HTR-8/SVneo (cell line): ENCODE measurements at places on chromosomes 2 and 18.

GRCh38 chr2:99648178-99648844 lies 158.5 kb upstream of the REV1 start:
- DNase-seq, result no peak

DNA sequence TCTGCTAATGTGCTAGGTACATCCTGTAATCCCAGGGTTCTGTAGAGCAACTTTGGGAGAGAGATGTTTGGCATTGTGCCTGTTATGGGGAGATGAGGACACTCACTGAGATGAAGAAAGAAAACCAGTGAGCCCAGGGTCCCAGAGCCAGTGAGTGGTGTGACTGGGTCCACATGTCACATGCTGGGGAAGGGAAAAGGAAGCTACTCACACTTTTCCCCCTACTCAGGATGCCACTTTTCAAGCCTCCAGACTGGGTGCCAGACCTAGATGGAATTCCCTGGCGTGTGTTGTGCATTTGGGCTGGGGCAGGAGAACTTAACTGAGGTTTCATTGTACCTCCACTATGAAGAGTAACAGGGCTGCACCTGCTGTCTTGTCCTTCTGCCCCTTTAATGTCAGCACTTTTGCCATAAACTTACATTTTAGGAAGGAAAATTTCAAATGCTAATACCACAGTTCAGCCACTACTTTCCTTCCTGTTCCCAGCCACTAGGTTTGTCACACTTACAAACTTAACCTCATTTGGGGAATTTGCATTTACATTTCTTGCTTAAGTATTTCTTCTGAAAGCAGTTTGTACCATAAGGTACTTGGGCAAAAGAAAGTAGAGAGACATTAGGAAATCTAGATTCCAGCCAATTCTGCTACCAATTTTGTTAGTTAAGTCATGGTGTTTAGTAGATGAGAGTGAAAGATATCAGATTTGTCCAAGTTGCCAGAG lies 10.2 kb downstream of the INSIG2 start:
- no peak for DNase-seq

- no peak for DNase-seq
Observed at GRCh38 chr2:68193787-68194372, 36.2 kb downstream of the PNO1 start.

DNA sequence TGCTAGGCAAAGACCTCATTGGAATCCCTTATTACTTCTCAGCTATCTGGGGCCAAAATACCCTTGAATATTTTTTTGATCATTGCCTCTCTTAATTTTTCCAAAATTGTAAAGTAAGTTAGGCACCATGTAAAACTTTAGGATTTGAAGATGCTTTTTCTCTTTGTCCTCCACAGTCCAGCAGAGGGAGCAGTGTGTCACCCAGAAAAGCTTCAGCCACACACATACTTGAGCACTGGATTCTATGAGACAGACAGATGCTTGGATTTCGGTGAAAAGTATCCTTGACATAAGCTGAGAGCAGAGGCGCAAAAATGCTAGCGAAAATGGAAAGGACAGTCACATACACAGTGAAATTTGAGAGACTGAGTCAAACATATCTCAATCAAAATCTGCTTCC lies 74.7 kb upstream of the KCNJ3 start:
- peak; percentile 34 for DNase-seq

GRCh38 chr18:13868501-13869271 lies 44.7 kb downstream of the MC5R start:
- no peak for DNase-seq

DNA sequence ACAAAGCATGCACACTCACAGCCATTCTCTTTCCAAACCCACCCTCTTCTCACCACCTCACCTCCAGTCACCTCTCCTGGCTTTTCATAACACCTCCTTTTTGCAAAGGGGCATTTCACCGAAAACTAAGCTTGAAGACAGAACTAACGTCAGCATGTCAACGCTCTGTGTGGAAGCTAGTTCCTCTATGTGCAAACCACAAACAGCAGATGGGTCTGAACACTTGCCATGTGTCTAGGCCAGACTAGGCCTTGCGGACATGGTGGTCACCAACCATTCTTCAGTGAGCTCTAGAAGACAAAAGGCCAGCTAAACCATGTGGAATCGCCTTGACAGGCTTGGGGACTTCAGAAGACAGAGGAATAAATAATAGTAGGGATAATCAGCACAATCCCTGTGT lies 148.5 kb downstream of the TXNL1 start:
- no peak for DNase-seq

DNA sequence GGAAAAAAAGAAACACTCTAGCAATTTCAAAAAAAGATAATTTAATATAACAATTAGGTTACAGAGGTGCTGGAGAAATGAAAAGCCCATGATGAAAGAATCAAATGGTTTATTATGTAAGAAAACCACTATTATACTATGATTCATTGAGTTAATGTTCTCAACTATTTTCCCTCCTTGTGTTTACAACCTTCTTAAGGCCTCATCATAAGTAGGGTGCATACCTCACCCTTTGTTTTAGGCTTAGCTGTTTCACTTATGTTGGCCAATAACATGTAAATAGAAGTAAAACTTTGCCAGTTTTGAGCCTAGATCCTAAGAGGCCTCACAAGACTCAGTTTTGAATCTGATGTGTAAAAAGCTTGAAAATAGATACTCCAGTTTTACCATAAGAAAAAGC lies 418.3 kb upstream of the DDX18 start:
- no peak for DNase-seq

- DNase-seq, result no peak
Observed at GRCh38 chr2:218729640-218730039, 19.0 kb downstream of the TTLL4 start.

- DNase-seq, result no peak
Observed at GRCh38 chr2:121626777-121627524, 22.3 kb downstream of the CLASP1 start.

GRCh38 chr2:225865468-225865867 lies 466.0 kb downstream of the NYAP2 start:
- DNase-seq, result no peak

- peak; percentile 8 for DNase-seq
Observed at GRCh38 chr2:198873503-198874471, 584.0 kb downstream of the SATB2 start.

DNA sequence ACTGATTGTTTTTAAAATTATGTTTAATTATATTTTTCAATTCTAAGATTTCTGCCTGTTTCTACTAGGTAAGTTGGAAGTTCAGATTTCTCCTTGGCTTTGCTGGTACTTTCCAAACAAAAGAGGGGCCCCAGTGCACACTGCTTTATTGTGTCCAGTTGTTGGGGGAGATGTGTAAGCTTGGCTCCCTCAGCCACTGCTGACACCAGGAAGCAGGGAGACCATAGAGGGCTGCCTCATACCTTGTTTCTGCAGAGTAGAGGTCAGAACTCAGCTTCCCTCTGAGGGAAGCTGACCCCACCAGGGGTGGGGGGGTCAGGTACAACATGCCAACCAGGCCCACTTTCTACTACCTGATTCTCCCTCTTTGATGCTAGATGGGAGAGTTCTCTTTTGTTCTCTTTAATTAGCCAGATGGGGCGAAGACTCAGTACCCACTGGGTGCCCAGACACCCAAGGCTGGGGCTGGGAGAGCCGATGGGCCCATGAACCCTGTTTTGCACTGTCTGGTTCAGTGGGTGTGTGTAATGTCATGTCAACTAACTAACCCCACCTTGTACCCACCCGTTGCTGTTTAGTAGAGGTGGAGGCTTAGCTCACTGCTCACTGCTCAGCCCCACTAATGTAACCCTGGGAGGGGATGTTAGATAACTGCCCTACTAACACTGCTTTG lies 14.7 kb downstream of the BCL2L11 start:
- DNase-seq, result no peak

GRCh38 chr2:85753525-85754312 lies at the start of gene ATOH8:
ATOH8 (plus strand) TSS chr2:85753991; CDS start chr2:85754190, 199 bp downstream.
- DNase-seq, result no peak

GRCh38 chr2:42876326-42876751 lies 84.0 kb upstream of the HAAO start:
- DNase-seq, result no peak

- no peak for DNase-seq
Observed at GRCh38 chr18:60838677-60839076, 466.1 kb upstream of the MC4R start.

DNA sequence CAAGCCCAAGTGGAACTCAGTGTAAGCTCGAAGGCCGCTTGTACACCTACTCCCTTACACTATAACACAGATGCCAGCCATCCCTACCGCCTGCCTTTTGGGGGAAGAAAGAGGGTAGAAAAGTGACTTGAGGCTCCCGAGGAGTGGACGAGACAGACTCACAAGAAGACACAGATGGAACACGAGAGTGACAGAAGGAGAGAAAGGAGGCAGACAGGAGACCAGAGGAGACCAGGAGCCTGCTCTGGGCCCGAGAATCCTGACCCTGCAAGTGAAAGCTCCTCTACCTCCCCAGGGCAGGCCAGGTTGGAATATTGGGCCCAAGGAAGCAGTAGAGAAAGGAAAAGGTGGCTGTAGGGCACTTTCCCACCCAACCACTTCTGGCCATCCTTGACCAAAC lies 23.4 kb upstream of the TNS1 start:
- no peak for DNase-seq

DNA sequence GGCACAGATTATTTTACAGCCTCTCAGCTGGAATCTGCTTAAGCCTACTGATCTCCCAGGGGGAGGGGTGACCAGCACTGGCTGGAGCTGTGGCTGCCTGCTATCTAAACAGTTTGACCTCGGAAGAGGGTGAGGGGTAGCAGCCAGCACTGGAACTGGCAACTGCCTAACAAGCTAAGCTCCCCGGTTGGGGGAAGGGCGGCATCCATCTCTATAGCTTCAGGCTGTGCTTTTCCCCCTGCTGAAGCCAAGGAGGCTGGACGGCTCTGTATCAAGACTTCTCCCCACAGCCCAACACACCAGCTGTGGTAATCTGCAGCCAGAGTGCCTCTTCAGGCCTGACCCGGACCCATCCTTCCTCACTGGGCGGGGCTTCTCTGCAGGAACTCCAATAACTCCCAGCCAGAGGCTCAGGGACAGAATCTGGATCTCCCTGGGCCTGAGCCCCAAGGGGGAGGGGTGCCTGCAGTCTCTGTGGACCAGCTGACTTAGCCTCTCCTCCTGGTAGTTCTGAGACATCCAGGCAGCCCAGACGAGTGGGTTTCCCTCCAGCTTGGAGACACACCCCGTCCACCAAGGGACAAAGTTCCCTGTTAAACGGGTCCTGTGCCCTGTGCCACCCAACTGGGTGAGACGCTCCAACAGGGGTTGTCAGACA lies 560.2 kb downstream of the LRP1B start:
- DNase-seq, result no peak

DNA sequence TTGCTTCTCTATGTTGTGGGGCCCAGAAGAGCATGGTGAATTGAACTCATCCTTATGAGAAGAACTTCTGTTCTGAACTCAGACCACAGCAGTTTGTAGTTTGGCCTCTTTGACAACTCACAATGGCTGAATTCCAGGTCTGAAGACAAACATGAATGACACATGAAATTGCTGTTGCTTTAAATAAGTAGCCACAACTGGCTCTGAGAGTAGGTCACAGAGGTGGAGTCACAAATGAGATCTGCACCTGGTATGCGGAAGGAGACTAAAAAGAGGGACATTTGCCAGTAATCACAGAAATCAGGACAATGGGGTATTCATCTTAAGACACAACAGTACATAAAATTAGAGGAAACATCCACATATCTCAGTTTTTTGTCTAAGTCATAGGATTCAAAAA lies 290.3 kb upstream of the MMADHC start:
- DNase-seq, result no peak

DNA sequence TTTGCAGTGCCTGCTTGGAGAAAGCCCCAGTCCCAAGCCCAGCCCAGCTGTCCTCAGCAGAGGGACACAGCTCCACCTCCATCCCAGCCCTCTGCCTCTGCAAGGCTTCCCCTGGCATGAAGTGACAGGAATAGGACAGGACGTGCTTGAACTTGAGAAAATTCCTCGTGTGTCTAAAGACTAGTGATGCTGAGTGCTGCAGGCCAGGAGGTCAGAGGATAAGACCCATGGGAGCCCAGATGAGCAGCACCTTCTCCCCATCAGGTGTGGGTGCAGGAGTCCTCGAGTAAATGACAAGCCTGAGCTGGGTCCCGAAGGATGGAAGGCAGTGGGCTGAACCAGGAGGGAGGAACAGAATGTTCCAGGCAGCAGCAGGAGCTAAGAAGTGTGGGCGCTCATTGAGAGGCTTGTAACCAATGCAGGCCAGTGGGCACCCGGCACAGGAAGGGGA lies 67.8 kb upstream of the UXS1 start:
- no peak for DNase-seq

DNA sequence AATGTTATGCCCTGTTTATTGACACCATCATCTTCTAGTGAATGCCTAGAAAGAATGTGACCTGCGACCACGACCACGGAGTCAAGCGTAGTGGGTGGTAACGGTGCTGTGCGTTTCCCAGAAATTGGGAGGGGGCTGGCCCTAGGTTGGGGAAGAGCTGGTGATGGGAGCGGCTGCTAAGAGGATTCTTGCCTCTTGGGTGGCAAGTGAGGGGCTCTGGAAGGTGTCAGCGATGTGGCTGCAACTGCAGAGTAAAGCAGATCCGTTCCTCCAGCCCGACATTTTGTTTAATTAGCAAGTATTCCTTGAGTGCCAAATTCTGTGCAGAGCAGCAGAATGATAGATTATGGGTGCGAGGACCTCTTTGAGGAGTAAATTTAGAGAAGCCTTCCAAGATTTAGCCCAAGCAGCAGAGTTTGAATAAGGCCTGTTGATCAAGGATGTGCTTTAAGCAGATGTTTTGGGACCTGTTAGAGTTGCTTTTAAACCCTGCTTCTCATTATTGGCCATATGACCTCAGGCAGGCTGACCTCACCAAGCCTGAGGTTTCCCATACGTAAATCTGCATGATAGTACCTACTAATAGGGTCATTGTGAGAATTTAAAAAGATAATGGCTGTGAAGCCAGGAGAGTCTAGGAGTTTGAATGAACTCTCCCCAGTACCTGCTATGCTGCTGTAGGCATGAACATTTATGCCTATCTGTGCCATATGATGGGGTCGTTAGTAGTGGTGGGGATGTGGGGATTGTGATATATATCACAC lies 287.7 kb downstream of the PTGR3 start:
- no peak for DNase-seq

- no peak for DNase-seq
Observed at GRCh38 chr2:126911111-126911796, 12.6 kb downstream of the TEX51 start.

DNA sequence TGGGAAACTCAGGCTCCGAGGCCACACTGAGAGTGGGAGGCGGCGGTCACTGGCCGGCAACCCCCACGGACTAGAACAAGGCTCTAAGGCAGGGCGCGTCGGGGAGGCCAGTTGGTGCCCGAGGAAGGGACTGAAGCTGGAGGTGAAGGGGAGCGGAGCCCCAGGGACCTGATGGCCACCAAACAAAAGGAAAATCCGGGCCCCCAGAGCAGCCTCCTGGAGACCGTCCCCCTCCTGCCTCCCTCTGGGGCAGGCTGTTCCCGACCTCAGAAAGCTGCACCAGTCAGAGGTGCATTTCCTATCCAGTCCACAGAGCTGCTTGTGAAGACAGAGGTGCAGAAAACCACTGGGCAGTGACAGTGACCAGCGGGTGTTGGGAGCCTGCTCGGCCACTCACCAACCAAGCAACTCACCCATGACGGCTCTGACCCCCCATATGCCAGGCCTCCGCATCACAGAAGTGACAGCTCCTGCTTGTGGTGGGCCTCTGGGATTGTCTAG lies 172.7 kb downstream of the TWIST2 start:
- no peak for DNase-seq
